ENCODE measurements at places on chromosomes 5 and 9.
A peak's percentile ranks its signal among the peaks of the same experiment; 100 is the strongest.

- DNase-seq = no peak
Observed at GRCh38 chr9:69074801-69075200, 39.2 kb downstream of the FXN start.

GRCh38 chr5:147216552-147217154 lies 18.2 kb upstream of the STK32A start:
- no peak for DNase-seq

DNA sequence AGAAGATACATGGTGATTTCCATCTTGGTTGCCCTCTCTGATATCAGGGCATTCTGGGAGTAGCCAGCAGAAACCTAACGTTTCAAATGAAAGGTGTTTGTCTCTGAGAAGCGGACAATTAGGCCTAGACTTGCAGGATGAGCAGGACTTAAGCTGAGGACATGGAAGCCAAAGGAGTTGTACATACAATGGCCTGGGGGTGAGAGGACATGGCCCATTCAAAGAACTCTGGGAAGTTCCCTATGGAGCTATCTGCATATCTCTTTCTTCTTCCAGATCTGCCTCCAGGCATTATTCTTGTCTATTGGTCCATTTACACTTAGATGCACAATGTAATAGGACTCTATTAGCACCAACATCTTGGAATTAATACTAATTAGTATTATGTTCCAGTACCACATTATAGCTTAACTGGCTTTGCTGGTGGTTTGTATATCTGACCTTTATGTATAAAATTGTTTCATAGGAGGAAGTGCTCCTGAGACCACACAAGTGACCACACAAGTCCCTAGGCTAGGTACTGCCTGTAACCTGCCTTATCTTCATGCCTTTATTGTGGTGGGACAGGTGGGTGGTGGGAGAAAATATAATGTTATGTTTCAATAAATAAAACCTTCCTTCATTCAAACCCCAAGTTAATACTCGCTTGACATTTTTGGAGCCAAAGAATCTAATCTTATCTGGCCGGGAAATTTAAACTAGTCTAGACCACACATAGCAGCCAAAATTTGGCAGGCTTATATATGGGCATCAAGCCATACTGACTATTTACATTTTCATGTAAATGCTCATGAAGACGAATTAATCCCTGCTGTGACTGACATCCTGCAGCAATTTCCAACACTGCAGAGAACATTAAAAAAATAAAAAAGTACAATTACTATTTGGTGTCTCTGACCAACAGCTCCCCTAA lies 52.1 kb upstream of the EQTN start:
- DNase-seq = peak; percentile 9

- no peak for DNase-seq
Observed at GRCh38 chr5:174589599-174589998, 134.8 kb upstream of the MSX2 start.

DNA sequence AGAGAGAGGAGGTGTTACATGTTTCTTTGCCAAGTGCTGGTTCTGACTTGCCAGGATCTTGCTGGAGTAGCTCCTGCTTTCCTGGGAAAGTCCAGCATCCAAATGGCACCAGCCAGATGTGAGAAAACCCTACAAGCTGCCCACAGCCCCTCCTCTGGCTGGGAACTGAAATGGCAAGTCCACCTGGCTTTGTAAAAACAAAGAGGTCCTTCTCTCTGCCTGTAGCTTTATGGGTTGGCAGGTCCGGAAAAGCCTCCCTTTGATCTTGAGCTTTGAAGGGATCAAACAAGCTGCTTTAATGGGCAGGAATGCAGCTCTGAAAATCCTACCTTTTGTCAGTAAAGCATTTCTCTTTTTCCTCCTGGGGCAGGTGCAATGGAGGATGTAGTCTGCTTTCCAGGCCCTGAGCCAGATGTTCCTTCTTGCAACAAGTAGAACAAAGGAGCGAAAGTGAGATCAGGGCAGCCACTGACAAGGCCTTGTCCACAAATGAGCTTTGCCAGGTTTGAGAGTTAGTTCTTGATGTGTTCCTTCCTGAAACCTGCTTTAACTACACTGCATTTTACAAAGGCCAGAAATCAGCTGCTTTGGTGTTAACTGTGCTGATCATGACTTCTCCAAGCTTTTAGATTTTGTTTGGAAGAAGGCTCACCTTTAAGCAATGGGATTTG lies 456.7 kb downstream of the ZNF608 start:
- DNase-seq = no peak

GRCh38 chr5:59693492-59694309 lies 199.8 kb downstream of the PDE4D start:
- no peak for DNase-seq

DNA sequence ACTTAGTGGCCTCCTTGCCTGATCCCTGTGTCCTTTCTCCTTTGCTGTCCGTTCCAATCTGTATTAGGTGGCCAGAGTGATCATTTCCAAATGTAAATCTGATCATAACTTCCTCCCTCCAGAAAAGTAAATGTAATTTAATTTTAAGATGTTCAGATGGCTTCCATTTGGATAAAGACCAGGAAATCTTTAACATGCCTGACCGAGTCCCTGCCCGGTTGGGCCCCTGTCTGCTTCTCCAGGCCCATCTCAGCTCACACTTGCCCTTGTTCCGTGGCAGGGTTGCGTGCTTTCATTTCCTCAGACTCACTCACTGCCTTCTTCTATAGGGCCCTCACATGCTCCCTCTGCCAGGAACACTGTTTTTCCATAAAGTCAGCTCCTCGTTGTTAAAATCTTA lies 7.6 kb downstream of the MAP3K1 start:
- no peak for DNase-seq

GRCh38 chr5:18397891-18398290 lies 763.6 kb downstream of the TAF11L14 start:
- DNase-seq = no peak

GRCh38 chr5:78811866-78812265 lies 163.3 kb upstream of the LHFPL2 start:
- no peak for DNase-seq

GRCh38 chr5:131534974-131535373 lies 100.1 kb downstream of the RAPGEF6 start:
- DNase-seq = peak; percentile 53

GRCh38 chr9:76729980-76730737 lies 34.1 kb upstream of the PCA3 start:
- DNase-seq = no peak

DNA sequence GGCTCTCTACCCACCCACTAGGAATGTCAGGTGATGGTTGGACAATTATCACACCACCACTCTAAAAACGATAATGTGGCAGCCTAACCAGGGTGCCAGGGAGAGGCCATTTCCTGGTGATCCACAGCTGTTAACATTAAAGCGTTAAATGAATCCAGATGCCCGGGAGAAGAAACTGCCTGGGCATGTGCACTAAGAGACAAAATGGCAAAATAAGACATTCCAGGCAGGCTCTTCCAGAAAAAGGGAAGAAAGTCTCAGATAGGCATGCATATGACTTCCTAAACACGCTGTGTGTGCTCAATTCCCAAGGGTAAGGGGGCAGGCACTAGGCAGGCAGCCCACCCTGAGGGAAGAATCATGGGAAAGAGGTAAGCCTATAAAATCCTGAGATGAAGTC lies 4.6 kb upstream of the TXN start:
- DNase-seq = no peak

DNA sequence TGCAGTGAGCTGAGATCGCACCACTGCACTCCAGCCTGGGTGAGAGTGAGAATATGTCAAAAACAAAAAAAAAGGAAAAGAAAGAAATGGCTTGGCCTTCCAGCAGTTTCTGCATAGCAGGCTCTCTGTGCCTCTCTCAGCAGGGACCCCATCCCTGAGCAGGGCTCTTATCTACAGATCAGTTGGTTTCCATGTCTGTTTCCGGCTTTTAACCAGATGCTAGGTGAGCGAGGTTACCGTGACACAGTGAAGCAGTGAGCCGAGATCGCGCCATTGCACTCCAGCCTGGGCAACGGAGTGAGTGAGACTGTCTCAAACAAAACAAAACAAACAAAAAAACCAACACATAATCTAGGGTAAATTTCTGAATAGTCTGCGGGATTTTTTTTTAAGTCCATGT lies 51.4 kb downstream of the COL5A1 start:
- no peak for DNase-seq

DNA sequence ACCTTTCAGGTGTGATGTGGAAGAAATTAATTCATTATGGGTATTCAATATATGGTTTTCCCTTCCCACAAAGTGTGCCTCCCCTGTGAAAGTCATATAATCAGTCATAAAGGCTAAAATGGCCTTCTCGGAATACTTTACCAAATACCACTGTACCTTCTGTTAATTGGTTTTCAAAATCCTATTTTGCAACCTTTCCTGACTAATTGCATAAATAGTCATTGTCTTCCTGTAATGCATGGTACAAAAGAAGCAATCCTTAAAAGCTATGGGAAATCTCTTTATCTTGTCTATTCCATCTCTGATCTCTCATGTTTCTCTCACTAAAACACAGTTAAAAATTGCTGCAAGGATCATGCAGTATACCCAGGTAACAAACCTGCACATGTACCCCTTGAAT lies 44.3 kb upstream of the UGCG start:
- DNase-seq = no peak

- DNase-seq = peak; percentile 29
Observed at GRCh38 chr5:32312197-32312594, 543 bp downstream of the MTMR12 start.

DNA sequence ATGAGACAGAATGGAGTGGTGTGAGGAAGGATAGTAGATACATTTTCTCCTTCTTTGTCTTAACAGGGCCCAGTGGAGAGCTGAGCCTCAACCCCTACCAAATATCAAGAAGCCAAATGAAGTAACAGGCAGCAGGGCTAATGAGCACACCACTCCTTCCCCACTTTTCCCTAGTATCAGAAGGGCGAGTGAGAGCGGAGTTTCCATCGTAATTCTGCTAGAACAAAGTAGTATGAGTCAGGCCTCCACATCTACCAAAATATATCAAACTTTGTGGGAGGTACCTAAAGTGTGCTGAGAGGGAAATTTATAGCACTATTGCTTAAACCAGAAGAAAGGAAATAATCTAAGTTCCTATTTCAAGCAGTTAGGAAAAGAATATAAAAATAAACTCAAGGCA lies 769.0 kb upstream of the RGMB start:
- no peak for DNase-seq
